ENCODE measurements at places on chromosomes 11 and 22.

DNA sequence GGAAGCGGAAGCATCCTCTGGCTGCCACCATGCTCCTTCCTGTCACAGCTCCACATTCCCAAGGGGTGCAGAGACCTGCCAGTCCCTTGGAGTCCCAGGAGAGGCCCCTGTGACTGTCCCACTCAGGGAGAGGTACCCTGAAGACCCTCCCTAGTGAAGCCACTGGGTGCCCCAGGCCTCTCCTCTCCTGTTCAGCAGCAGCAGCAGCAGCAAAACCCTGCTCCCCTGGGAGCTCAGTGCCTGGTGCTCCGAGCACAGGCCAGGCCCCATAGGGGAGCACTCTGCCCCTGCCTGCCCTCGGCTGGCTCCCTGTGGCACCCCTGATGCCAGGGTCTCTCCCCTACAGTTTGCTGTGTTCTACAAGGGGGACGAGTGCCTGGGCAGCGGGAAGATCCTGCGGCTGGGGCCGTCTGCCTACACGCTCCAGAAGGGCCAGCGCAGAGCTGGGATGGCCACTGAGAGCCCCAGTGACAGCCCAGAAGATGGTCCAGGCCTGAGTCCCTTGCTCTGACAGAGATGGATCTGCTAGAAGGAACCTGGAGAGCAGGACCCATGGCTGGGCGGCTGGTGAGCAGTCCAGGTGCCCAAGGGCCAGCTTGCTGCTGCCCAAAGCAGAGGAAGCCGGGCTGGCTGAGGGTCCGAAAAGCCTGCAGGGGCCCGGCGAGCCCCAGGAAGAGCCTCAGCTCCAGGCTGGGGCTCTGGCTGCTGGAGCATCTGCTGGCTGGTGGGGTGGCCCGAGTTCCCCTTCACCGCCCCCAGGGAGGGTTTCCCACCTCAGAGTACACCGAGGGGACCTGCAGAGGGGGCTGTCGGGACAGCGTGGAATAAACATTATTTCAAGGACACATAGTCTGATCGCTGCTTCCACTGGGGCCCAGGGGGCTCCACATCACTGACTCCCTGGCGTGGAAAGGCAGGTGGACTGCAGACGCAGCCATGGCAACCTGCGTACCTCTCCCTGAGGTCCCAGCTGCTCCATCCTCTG, 21.3 kb downstream of the TRMU start:
- no peak for DNase-seq

DNA sequence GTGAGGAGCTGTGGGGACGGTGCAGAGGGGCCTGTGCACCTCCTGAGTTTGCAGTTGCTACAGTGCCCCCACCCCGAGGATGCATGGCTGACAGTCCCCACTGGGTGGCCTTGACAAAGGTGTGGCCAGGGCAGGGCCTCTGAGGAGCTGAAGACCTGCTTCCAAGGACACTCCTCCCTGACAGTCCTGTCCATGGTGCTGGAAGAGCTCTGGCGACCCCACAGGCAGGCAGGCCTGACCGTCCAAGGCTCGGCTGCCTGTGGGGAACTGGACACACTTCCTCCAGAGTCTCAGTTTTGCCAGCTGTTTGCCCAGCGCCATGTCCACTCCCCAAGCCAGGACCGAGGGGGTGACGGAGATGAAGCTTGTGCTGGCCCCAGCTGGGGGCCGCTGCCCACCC, 32.7 kb downstream of the BRSK2 start:
- peak; percentile 50 for DNase-seq

DNA sequence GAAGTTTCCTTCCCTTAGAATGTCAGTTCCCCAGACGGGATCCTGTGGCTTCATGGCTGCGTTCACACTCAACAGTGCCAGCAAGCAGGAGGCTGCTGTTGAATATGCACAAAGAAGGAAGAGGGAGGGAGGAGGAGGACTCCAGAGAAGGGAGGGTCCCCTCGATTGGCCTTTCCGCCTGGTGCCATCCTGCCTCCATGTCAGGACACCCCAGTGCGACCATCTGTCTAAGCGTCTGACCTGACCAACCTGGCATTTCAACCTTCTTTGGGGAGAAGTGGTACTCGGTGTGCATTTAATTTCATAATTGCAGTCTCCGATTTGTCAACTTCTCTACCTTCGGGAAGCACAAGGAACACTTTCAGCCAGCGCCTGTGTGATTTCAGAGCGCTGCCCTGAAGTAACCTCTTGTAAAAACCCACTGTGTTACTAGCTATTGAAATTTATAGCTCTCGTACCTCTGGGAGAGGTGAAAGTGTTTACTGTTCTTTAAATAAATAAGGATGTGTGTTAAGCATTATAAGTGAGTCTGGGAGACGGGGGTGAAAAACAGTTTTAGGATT, 1491.9 kb downstream of the TBC1D22A start:
- DNase-seq = no peak

DNA sequence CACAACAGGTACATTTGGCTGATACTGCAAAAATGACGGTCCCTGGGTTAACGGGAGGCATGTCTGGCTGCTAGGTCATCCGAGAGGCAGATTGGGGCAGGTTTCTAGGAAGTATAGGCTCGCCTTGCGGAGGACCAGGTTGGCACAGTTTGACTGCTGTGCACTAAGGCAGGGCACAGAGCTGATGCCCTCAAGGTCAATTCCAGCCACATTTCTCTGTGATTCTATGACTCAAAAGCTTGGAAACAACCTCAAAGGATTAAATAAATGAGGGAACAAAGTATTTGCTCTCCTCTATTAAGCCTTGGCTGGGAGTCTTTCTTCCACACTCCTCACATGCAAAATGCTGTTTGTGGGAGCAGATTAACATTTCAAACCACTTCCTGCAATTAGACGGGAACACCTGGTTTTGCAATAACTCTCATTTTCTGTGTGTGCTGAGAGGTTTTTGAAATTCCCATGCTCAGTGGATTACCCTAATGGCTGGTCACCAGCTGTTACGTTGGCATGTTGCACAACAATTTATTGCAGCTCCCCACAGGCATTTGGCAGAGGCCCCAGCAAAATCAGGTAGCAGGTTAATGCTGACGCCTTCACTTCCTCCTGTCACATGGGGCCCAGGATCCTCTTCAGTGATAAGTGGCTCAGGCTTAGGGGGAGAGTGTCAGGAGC, 61.0 kb upstream of the PLET1 start:
- DNase-seq = no peak

GRCh38 chr11:115929618-115930129, 425.5 kb upstream of the CADM1 start:
- DNase-seq = no peak

DNA sequence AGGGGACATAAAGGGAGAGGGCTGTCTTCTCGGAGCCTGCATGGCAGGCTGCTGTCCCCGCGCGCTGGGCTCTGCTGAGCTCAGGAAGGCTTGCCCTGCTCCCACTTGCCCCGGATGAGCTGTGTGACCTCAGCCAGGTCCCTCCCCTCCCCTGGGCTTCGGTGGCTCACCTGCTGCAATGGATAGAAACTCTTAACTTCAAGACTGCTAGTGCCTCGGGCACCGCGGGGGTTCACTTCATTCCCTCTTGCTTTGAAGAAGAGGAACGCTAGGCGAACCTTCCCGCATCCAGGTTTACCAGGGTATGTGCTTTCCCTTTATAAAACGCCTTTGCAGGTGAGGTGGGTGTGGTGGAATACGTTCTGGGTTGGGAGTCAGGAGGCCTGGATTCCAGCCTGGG, 115.0 kb downstream of the PHF21B start:
- DNase-seq = peak; percentile 27

GRCh38 chr11:119237515-119237914, 31.4 kb downstream of the CBL start:
- DNase-seq = no peak

DNA sequence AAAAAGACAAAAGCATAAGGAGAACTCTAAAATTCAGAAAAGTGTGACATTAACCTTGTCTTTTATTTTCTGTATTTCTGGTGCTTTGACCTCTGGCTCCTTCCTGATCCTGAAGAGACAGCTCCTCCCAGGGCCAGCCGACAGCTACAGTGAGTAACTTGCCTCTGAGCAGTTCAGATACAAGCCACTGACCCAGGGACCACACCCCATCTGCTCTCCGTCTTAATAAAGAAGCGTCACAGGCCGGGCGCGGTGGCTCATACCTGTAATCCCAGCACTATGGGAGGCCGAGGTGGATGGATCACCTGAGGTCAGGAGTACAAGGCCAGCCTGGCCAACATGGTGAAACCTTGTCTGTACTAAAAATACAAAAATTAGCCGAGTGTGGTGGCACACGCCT, 6.5 kb downstream of the MLC1 start:
- no peak for DNase-seq

GRCh38 chr11:19602891-19603290, 109.7 kb upstream of the NAV2 start:
- DNase-seq = no peak

DNA sequence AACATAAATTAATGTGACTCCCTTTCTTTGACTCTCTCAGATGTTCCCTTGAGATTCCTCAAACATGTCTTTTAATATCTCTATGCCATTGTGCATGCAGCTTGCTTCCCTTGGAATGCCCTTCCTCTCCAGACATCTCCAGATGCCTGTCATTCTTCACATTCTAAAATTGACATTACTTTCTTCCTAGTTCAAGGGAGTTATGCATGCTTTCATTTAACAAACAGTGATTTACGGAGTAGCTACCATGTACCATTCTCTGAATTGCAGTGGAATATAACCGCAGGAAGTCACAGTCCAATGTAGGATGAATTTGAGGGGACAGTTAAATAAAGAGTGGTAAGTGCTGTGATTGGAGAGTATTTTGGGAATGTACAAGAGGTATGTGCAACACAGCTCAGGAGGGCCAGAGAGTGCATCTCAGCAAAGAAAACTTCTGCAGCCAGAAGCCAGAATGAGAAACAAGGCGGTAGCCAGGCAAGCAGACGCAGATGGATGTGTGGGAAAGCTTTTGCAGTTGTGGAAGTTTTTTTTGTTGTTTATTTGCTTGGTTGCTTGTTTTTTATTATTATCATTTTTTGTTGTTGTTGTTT, 18.7 kb downstream of the MMP10 start:
- DNase-seq = peak; percentile 7

- peak; percentile 86 for DNase-seq
These were observed 24.2 kb downstream of the MED15 start for GRCh38 chr22:20531404-20532201.

- no peak for DNase-seq
These were observed 4.1 kb downstream of the GCAT start for GRCh38 chr22:37811867-37812266.

- no peak for DNase-seq
These were observed 221.0 kb downstream of the HIPK3 start for GRCh38 chr11:33478111-33478573.

DNA sequence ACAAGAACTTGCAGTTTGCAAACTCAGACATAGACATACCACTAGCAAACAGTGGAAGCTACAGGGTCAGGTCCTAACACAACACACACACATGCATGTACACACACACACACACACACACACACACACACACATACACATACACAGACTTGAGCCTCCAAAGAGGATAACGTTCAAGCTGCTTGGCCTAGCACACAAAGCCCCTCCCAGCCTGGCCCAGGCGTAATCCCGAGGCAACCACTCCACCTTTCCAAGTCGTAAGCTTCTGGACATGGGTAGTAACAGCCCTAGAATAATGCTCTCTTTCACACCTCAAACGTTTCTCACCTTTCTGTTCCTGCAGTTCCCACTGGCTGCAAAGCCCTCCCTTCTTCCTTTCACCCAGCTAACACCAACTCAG, 88.6 kb downstream of the LARGE1 start:
- no peak for DNase-seq

DNA sequence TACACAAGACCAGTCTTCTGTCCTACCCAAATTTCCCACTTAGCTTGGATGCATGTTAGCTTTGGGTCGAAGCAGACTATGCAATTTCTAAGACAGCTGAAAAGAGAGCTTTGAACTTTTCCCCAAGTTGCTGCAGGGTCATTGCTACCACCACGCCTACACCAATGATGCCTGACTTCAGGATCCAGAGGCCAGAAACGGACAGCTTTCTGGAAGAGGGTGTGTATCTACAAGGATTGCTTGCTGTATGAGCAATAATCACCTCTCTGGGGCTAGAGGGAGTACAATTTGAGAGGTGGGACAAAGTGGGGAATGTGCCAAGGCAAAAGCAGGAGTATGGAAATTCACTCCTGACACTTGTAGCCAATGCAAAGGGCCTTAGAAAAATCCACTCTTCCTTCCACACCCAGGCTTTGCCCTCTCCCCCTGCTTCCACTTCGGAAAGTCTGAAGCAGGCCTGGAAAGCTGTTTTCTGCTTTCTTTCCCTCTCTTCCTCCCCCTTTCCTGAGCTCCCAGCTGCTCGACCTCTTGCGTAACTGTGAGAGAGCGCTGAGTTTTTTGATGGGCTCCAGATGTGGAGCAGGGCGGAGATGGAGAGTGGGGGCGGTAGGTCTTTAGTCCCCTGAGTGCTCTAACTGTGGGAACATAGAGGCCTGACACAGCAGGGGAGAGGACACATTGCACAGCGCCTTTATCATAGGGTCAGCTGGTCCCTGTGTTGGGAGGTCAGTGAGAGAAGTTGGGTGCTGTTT, 2.1 kb upstream of the PHLDB1 start:
- peak; percentile 58 for DNase-seq

- DNase-seq = no peak
These were observed at the start of gene CELSR1 for GRCh38 chr22:46537225-46537945. Gene CELSR1 (minus strand): TSS chr22:46537620. CDS start chr22:46537170, 450 bp downstream.

DNA sequence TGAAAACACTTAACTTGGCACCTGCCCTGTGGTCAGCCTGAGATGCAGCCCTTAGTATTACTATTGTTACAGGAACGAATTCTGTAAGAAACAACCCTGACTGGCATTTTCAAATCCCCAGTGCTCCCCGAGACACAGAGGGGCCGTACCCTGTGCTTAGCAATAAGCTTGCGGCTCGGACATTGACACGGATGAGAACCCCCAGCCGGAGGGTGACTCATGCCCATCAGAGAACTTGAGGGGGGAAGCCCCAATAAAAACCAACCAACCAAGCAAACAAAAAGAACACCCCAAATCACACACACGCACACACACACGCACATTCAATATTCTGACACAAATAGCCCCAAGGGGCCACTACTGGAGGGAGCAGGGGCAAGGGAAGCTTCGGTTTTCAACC, 63.8 kb downstream of the SHISAL1 start:
- no peak for DNase-seq

- no peak for DNase-seq
These were observed 28.3 kb downstream of the MUC6 start for GRCh38 chr11:1008001-1008802.

DNA sequence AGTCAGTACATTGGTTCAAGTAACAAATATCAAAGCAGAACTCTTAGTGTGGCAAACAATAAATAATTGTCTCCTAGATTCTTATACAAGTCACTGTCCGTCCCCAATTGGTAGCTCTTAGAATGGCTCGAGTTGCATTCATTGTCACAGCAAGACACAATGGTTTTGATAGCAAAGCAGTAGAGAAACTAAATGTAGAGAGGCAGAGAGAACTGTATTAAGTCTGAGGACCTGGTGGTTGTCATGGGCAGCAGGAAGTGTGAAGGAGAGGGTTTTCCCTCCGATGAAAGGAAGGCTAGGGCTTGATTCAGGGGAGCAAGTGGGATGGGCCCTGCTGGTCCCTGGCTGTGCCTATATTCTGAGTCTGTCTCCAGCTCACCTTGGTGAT, 36.6 kb downstream of the RCOR2 start:
- DNase-seq = no peak

DNA sequence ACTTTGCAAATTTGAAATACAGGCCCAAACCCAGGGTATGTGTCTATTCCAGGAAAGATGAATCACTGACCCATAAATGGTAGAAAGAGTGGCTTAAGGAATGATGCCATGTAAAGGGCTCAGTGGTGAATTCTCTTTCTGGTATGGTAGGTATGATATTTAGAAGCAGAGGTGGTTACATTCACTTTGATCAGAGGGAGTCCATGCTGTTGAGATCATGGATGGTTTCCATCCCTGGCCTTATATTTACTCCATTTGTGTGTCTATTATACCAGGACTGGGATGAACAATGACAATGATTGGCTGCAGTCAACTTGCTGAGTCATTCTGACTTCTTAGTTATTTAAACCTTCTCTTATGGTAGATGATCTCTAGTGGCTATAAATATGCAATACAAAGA, 419.8 kb upstream of the LRRC4C start:
- no peak for DNase-seq
